Hematopoietic multipotent progenitor cell (in vitro differentiated cells): ENCODE measurements at places on chromosomes 6 and 20.
A peak's percentile ranks its signal among the peaks of the same experiment; 100 is the strongest.

- peak; percentile 5 for DNase-seq
These were observed 80.6 kb downstream of the ADGB start for GRCh38 chr6:146679386-146679785.

DNA sequence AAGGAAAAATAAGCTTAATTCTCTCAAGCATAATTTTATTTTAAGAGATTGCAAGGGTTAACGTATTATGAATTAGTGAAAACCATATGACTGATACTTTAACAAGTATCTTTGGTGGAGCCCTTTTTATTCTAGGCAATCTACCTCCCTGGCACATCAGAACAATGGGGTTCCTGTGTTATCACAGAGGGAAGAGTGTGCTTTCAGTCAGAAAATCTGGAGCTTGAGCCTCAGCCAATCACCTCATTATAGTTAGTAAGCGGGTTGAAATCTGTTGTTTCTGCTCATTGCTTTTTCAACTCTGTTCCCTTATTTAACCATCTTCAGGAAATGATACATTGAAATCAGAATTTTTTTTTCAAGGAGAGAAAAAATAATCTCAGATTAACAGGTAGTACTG lies 391 bp downstream of the ADGRF1 start:
- DNase-seq = no peak

DNA sequence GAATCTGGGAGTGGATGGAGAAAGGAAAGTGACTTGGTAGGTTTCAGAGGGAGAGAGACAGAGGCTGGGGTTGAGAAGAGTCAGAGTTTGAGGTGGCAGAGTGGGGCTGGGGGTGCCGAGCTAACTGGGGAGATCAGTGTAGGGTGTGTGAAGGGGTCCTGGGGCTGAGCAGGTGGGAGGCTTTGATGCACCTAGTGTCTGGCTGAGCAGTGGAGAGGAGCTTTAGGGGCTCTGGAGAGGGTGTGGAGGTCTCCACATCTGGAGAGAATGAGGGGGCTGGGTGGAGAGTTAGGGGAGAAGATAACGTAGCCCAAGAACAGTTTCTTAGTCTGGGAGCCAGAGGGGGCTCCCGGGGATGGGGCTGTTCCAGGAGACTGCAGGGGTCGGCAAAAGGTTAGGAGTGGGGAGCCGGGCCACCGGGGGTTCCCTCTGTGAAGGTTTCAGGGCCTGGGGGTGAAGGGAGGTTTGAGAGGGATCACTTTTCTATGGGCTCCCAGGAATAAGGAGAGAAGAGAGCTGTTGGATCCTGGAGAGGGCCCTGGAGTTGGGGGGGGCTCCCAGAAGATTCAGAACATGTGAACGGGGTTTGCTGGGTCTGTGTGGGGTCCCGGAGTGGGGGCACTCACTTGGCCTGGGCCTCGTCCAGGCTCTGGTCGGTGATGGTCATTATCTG lies 797 bp downstream of the PBX2 start:
- DNase-seq = no peak

DNA sequence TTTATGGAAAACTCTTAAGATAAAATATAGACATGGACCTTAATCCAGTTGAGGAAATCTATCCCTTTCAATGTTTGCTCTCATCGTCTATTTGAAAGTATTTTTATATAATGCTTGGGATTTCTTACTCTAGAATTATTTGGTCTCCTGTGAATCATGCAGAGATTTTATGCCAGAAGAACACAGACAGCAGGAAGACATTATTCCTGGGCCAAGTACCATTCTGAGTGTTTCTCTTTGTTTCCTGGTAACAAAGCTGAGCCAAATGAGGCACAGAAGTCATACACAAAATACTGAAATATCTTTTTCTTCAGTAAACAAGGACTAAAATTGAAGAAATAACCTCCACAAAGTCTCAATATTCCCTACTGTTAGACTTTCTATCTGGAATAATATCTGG lies 538.2 kb upstream of the EYS start:
- no peak for DNase-seq

- no peak for DNase-seq
These were observed 23.5 kb downstream of the TAF4 start for GRCh38 chr20:62042025-62042820.

DNA sequence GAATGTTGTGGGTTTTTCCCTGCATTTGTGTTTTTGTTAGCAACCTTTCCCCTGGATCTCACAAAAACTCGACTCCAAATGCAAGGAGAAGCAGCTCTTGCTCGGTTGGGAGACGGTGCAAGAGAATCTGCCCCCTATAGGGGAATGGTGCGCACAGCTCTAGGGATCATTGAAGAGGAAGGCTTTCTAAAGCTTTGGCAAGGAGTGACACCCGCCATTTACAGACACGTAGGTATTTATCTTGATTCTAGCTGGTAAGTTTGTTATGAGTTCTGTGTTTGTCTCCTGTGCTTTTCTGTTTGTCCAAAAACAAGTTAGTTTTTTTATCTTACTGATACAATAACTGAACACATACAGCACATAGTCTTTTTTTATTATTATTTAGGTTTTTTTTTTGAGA lies 3.0 kb downstream of the SLC25A27 start:
- DNase-seq = no peak

DNA sequence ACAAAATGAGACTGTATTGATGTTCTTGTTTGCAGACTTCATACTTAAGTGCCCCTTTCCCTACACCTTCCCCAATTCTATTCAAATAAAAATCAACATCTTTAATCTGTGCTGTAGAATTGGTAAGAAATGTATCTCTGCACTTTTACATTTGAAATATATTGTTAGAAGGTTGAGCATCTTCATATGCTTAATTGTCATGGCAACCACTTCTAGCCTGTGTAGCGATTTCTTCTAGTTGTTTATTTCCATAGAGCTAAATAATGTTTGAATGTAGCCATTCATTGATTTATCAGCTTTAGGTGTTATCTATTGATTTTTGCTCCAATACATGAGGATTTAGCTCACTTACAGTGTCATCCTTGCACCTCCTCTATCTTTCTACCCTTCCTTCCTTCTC lies 37.7 kb upstream of the ZNFX1 start:
- DNase-seq = no peak

GRCh38 chr6:151900256-151900655 lies 92.8 kb downstream of the ESR1 start:
- DNase-seq = no peak

- no peak for DNase-seq
These were observed 402.8 kb upstream of the JAG1 start for GRCh38 chr20:11076434-11077105.

DNA sequence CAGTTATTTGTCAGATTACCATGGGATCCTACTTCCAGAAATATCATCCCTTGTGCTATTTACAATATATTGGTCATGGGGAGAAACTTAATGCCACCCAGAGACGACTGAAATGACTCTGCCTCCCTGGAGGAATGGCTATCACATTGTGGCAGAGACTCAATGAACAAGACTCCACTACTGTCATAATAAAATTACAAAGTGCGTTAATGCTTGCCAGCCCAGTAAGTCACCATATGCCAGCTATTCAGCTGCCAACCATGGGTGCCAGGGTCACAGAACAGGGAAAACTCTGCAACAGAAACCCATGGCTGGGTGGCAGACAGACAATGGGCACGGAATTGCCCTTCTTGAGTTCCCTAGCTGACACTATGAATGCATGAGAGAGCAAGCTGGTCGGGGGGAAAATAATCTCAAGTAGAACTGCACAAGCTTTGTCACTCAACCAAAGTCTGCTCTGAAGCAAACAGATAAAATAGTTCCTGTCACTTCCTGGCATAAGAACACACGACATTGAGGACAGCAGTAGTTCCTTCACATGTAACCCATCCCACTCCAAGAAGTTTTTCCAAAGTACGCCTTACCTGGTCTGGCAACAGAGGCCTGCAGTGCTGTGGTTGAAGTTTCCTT lies 32.1 kb downstream of the TP53INP2 start:
- no peak for DNase-seq

- DNase-seq = no peak
These were observed 99.7 kb downstream of the TULP4 start for GRCh38 chr6:158411998-158412397.

DNA sequence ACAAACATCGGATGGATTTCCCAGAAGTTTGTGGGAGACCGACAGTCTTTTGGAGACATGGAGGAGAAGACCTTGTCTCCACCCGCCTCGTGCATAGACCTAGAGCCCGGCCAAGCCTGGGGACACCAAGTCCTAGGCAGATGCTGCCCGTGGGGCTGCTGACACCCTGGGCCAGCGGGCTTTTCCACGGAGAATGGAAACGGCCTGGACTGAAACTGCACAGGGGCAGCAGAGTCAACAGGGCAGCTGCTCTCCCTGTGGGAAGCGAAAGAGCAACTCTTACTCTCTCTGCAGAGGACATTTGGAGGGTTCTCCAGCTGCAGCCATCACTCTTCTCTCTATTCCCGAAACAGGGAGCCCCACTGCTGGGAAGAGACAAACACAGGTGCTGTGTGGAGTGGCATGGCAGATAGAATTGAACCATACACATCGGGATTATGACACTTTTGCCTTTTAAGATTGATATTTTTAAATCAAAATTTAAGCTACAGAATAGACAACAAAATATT lies 401.2 kb downstream of the THBS2 start:
- no peak for DNase-seq

GRCh38 chr6:161435748-161436070 lies 161.8 kb upstream of the AGPAT4 start:
- DNase-seq = no peak

DNA sequence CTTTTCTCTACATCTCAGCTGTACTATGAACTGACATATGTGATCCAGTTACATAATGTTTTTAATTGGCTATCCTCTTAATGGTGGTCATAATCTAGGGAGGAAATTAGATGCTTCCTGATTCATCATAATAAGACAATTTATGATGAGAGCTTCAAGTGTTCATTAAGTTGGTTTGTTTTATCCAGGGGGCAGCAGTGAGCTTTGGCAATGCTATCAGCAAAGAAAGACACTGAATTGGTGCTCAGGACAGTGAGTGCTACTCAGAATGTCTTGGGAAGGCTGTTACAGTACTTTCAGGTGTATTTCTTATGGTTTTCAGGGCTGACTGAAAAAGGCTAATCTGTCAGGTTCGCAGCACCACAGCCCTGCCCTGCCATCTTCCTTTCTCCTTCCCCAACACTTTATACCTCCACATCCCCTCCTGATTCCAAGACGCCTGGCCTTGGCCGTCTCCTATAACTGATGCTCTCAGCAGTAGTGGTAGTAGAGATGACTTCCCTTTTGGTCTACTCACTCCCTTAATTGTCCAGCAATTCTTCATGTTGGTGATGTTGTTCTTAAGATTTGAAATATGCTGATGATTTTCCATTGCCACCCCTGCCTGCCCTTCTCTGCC lies 67.0 kb upstream of the TNFAIP3 start:
- DNase-seq = peak; percentile 59

GRCh38 chr20:17558154-17558940 lies 11.5 kb upstream of the DSTN start:
- no peak for DNase-seq

GRCh38 chr6:93584300-93584699 lies 164.9 kb upstream of the EPHA7 start:
- DNase-seq = no peak

DNA sequence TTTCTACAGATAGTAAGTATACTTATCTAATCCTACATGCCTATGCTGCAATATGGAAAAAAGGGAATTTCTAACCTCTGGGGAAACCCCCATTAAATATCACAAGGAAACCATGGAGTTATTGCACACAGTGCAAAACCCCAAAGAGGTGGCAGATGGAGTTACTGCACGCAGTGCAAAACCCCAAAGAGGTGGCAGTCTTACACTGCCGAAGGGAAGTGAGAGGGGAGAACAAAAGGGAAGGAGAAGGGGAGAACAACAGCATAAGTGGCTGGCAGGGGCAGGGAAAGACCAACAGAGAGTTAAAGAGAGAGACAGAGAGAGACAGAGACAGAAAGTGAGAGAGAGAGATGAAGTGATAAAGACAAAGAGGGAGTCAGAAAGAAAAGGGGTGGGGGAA lies 43.8 kb upstream of the EIF2S2 start:
- DNase-seq = no peak
